ENCODE measurements at places on chromosomes 13 and 19. TPM values are rescaled to one million over a fixed set of nuclear protein-coding genes. Genes with fewer than 3 reads are reported as not detected.

GPALPP1 gene
- 30.1 TPM for total RNA-seq

CFD gene
- 5.6 TPM for total RNA-seq

DNA sequence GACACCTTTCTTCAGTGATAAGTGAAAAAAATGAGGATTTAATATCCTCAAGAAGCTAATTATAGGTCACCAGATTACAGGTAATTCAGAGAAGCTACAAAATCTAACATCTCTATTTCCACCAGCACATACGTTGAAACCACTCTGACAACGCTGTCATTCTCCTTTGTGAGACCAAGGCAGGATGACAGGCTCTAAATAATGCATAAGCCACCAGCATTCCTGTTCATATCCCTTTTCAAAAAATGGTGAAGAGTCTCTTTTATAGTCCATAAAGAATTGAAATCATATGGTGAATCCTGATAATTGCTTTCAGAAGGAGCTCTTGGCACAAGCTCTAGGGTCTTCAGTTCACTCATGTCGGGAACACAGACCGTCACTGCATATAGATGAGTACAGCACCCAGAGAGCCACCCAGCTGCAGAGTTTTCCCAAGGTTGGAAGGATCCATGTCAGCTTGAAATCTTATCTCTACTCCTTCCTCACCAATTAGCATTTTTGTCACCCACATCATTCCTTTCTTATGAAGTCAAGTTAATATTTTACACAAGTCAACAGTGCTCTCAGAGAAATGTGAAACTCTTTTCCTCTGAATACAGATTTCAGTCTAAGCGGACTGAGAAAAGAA lies 431.4 kb downstream of the TBC1D4 start:
- no peaks in the 10 kb centered on the region for H3K27me3 ChIP-seq
- DNase-seq: no peak
- H3K4me3 ChIP-seq: no peak overlapping the region
- H3K27ac ChIP-seq: no peak overlapping the region

GRCh38 chr19:43595605-43595998 lies 332 bp downstream of the IRGQ start:
- peaks cover 9% of the 10 kb centered on the region for H3K4me1 ChIP-seq
- DNase-seq: no peak
- H3K27me3 ChIP-seq: no peaks in the 10 kb centered on the region
- H3K36me3 ChIP-seq: peaks cover 30% of the 10 kb centered on the region
- peak overlapping the region; percentile 95 for H3K27ac ChIP-seq

GRCh38 chr19:41921577-41922576 lies 6.4 kb downstream of the ERFL start:
- no peaks in the 10 kb centered on the region for H3K36me3 ChIP-seq
- no peak overlapping the region for H3K27ac ChIP-seq
- DNase-seq: no peak
- no peak overlapping the region for H3K4me3 ChIP-seq
- peaks cover 10% of the 10 kb centered on the region for H3K4me1 ChIP-seq

LAIR2 gene
- 0.49 TPM for total RNA-seq

GRCh38 chr13:101144808-101145419 lies 271.4 kb downstream of the NALCN start:
- no peak overlapping the region for H3K4me3 ChIP-seq
- no peaks in the 10 kb centered on the region for H3K36me3 ChIP-seq
- no peaks in the 10 kb centered on the region for H3K4me1 ChIP-seq
- H3K27ac ChIP-seq: no peak overlapping the region

DNA sequence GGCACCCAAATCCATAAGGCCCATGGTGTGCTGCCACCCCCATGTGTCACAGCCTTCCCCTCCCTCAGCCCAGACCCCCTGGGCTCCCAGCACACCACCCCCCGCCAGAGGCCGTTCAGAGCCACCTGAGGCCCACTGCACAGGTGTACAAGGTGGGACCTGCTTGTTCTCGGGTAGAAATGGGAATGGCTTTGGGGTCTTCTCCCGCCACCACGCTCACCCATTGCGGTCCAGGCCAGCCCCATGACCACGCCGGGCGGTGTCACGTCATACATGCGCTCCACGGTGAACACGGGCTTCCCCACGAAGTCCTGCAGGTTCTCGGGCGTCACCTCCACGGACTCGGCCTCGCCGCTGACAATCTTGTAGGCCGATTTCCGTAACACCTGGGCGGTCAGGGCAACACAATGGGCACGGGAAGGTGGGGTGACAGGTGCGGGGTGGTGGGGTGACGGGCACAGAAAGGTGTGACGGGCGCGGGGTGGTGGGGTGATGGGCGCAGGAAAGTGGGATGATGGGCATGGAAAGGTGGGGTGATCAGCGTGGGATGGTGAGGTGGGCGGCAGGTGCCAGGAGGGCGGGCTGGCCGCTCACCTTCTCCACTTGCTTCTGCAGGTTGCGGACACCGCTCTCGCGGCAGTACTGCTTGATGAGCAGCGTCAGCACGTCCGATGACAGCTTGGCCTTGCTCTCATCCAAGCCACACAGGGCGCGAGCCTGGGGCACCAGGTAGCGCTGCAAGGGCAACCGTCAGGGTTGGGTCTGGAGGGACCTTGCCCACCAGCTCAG lies 4.3 kb downstream of the RPL36 start:
- H3K27me3 ChIP-seq: no peaks in the 10 kb centered on the region
- peaks cover 72% of the 10 kb centered on the region for H3K36me3 ChIP-seq
- H3K4me1 ChIP-seq: peaks cover 3% of the 10 kb centered on the region
- H3K4me3 ChIP-seq: no peak overlapping the region

ZNF285 gene
- total RNA-seq: 1.1 TPM

All from T-cell (primary cell).